ENCODE measurements at places on chromosomes 12 and 14. TPM values are rescaled to one million over a fixed set of nuclear protein-coding genes. Genes with fewer than 3 reads are reported as not detected.

GRCh38 chr12:82855872-82856271 is 169.2 kb downstream of the TMTC2 start:
- no peak for DNase-seq

The LUM gene
- total RNA-seq, result 2,030 TPM

- peak; percentile 60 for DNase-seq
Measured at GRCh38 chr12:63845726-63846125, 1.2 kb downstream of the SRGAP1 start.

GRCh38 chr12:119343130-119343529 is 8.6 kb downstream of the CCDC60 start:
- no peak for DNase-seq

The TSHR gene
- 0.08 TPM for total RNA-seq

Data from hepatocyte (in vitro differentiated cells).